ENCODE measurements at places on chromosomes 2 and 18.

GRCh38 chr18:36187826-36188721 lies 777 bp downstream of the MOCOS start:
- no peak for DNase-seq

GRCh38 chr2:237156857-237157779 lies 71.4 kb downstream of the COPS8 start:
- DNase-seq: no peak

DNA sequence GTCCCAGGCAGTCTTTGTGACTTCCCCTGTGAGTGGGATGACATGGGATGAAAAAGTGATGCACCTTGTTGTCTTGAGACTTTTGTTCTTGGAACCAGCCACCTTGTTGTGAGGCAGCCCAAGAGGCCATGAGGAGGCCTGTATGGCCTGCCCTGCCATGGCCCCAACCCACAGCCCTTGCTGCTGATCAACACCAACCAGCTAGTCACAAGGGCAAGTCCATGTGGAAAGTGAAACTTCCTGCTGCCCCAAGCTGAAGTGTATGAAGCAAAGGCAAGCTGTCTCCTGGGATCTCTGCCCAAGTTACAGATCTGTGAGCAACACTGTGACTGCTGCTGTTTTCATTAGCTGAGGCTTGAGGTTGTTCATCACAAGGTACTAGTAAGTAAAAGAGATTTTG lies 21.6 kb downstream of the TMEM18 start:
- DNase-seq: no peak

DNA sequence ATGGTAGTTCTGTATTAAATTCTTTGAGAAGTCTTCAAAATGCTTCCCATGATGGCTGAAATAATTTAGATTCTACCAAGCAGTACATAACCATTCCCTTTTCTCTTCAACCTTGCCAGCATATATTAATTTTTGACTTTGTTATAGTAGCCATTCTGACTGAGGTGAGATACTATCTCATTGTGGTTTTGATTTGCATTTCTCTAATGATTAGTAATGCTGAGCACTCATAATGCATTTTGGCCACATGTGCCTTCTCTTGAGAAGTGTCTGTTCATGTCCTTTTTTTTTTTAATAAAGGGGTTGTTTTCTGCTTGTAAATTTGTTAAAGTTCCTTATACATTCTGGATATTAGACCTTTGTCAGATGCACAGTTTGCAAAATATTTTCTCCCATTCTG lies 173.9 kb downstream of the CALCRL start:
- no peak for DNase-seq

DNA sequence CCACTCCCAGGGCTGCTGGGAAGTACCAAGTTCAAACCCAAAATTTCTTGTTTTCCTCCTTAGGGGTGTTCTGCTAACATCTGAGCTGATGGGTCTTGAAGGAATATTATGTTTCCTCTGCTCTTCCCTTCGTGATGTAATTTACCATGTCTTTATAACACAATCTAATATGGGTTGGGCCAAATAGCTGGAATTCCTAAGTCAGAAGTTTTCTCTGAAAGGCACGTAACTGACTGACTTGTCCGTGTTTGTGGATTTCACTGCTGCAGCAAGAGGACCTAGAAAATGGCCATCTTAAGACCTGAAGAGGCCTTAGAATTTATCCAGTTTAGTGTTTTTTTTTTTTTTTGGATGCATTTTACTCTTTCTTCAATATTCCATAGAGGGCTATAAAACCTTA lies 256.7 kb downstream of the DCDC2C start:
- no peak for DNase-seq

DNA sequence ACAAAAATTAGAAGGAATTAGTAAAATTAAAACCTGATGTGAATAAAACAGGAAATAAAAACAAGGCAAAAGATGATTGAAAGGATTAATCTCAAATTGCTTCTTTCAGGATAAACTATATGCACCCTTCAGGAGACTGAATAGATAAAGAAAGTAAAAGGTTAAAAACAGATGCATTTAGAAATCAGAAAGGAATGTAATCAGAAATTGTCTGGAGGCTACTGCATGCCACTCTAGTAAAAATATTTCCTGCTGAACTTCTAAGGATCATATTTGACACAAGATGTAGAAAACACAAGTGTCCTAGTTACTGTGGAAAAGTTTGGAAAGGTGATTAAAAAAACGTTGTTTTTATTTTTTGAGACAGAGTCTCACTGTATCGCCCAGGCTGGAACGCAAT lies 16.2 kb downstream of the CHCHD5 start:
- no peak for DNase-seq

DNA sequence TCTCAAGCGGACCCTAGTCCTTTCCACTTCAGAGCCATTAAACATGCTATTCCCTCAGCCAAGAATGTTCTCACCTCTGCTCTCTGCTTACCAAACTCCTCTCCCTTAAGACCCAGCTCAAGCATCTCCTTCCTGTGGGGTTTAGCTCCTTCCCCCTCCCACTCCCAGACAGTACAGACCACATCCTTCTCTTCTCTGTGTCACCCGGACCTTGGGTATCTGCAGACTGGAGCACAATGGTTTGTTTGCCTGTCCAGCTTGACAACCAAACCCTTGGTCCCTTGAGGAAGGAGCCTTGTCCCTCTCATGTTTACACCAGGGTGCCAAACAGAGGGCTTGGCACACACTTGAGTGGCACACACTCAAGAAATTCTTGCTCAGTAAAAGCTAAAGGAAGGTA lies 4.1 kb upstream of the CD8A start:
- DNase-seq: no peak

DNA sequence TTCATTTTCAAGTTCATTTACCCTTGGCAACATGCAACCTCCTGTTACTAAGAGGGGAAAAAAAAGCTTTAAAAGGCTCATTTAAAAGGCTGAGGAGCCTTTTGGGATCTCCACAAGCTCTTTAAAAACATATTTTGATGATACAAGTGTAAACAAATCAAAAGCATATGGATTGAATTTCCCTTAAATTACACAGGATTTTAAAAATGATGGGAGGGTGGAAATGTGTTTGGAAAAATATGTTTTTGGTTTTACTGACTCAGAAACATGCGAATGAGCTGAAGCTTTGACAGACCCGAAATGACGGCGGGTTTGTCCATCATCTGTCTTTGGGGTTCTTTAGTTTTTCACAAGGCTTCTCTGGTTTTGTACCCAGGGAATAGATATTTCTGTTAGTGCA lies 180.6 kb upstream of the CCDC68 start:
- no peak for DNase-seq

DNA sequence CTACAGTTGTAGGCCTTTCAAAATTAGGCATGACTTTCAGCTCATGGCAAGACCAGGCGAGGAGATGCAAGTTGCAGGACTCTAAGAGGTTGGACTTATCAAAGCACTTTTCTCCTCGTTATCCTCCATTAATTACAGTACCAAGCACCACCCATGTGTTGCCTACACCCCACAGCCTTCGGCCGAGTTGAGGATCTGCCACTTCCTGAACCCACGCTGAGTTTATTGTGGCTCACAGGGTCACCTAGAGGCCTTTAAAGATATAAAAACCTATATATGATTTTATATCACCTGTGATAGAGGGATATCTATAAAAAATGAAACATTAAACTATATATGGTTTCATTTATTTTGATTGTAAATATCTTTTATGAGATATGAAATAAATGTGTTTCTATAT lies 2.6 kb downstream of the UGT1A10 start:
- DNase-seq: no peak

DNA sequence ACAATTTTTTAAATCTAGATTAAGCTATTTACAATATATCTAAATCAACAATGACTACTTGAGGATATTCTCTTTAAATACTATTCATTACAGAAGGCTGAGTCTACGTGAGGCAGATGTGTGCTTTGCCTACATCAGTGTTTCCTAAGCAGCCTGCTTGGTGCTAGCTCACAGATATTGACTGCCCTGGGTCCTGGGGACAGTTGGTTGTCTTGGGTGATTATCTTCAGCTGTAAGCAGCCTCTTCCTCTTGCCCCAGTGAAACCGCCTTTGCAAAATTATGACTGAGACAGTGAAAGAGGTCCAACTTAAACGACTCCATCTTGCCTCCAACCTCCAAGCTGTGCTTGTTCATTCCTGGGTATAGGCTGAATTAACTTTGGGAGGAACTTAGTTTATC lies 39.6 kb upstream of the CCDC88A start:
- DNase-seq: no peak

- DNase-seq: no peak
Measured at GRCh38 chr18:51196811-51197660, 445 bp downstream of the MEX3C start.

- DNase-seq: no peak
Measured at GRCh38 chr18:51009072-51009471, 20.9 kb upstream of the SMAD4 start.

- no peak for DNase-seq
Measured at GRCh38 chr18:25279556-25279955, 72.4 kb downstream of the ZNF521 start.

GRCh38 chr2:24382363-24383073 lies 22.2 kb upstream of the ITSN2 start:
- DNase-seq: no peak

DNA sequence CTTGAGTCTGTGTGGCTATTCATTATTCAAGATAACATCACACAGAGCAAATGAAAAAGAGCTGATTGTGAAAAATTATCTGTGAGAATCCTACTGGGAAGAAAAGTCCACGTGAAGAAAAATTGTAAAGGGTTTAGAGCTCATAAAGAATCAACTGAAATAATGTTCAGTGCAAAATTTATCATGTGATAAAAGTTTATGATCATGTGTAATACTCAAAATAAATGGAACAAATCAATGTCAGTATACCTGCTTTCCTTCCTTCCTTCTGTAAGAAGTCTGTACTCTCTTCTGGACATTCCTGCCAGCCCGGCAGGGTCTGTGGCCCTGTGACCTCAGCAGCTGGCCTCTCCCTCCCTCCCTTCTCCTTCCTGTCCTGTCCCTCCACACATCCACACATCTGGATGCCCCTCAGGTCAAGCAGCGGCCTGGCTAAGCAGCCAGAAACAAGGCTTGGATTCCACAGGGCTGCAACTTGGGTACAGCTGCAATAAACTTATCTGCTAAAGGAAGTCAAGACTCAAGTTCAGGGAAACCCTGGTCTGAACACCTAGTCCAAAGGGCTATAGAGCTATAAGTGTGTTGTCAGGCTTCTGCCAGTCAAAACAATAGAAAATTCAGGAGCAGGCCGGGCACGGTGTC lies 172.1 kb downstream of the MREG start:
- DNase-seq: no peak

- no peak for DNase-seq
Measured at GRCh38 chr2:146295080-146295670, 1549.7 kb upstream of the ACVR2A start.

DNA sequence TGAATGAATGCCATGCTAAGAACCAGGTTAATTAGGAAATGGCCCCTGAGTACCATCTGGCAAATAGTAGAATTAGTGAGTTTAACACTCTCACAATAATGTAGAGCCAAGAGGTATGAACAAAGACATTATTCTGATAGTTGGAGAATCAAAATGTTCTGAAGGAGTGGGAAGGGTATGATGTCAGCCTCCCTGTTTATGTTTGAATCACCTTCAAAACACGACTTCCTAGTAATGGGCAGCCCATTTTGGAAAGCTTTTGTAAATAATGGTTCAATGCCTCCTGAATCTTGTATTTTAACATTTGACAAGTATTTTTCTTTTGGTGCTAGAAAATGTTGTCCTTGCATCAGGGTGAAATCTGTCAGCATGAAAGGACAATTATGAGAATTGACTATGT lies 108.3 kb downstream of the DSEL start:
- DNase-seq: no peak

DNA sequence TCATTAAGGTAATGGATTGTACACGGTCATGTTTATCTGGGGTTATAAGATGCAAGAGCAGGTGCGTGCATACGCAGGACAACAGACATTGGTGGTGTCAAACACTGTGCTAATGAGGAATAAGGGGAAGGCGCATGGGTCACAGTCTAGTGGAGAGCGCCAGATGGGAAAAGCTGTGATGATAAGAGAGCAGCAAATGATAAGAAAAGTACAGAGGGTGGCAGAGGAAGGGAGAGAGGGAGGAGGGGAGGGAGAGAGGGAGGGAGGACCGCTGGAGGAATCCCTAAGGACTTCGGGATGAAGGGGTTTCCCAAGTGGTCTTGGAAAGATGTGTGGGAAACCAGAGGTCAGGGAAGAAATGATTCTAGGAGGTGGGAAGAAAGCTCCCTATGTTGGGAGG lies 2.9 kb downstream of the TNFRSF11A start:
- DNase-seq: no peak

DNA sequence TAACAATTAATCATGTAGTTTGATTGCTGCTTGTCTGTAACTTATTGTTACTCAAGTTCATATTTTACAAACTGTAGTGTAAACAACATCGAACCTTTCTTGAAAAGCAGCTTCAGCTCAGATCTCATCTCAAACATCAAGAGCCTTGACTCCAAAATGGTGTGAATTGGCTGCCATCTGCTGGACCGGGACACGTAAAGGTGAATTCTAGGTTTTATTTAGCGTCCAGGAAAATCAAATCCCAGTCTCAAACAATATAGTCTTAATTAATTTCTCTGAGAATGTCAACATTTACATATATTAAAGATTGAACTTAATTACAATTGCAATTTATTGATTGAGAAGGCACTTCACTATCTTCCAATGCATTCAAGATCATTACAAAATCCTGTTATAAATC lies 453.0 kb downstream of the GALR1 start:
- DNase-seq: no peak

DNA sequence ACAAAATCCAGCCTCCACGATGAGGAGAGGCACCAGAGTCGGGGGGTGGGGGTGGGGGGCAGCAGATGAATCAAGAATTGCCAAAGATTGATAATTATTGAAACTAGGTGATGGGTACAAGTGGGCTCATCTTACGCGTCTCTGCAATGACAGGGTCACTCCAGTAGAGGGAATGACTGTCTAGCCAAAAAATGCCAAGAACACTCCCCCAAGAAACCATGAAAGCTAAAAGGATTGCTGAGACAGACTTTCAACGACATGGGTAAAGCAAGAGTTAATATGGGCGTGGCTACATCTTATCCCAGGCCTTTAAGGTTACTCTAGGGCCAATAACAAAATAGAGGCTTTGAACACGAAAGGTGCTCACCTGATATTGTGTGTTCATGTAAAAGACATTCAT lies 86.5 kb downstream of the STK39 start:
- no peak for DNase-seq

- no peak for DNase-seq
Measured at GRCh38 chr2:57849843-57850242, 196.8 kb upstream of the VRK2 start.

DNA sequence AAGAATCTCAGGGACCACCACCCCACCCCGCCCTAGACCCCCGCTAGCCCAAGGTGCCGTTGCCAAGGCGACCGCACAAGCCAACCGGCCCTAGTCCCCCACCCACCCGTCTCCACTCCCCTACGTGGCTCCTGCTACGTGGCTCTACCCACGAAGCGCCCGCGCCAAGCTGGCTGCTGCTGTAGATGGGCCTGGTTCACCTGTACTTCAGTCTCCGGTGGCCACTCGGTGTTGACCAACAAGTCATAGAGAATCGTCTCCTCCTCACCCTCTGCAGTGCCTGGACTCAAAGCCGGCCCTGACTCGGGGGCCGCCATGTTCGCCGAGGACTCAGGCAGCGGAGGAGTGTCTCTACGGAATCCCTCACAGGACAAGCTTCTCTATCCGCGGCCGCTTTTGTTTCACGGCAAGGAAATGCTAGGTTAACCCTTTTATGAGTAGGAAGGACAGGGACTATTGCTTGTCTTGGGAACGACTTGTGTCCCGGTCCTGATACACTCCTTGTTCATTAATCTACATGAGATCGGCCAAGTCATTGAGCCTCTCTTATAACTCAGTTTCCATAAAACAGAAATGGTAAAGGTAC lies at the start of gene NBAS:
Gene NBAS, minus strand, starts transcription at position 347 of the 586 bp plus-strand sequence. Its CDS starts 30 bp downstream, at position 317.
- DNase-seq: peak; percentile 60

GRCh38 chr2:174561283-174561971 lies 36.2 kb downstream of the WIPF1 start:
- no peak for DNase-seq

- DNase-seq: no peak
Measured at GRCh38 chr18:5620289-5620688, 76.5 kb upstream of the EPB41L3 start.

Data from stimulated activated CD4-positive, alpha-beta T cell treated with anti-CD3 and anti-CD28 coated beads, TNF-alpha, amount 100 ng/mL, for 1 hour (primary cell).